ENCODE measurements at places on chromosomes 12 and 14. TPM values are rescaled to one million over a fixed set of nuclear protein-coding genes. Genes with fewer than 3 reads are reported as not detected.

The DPF3 gene
- 2.4 TPM for total RNA-seq

The TMEM63C gene
- 0.71 TPM for total RNA-seq

The ADAM20 gene
- 1.3 TPM for total RNA-seq

The TOMM20L gene
- not detected for total RNA-seq

The KRT2 gene
- total RNA-seq, result not detected

The CLEC9A gene
- not detected for total RNA-seq

The SSPN gene
- 24.6 TPM for total RNA-seq

The CCDC175 gene
- not detected for total RNA-seq

The ADSS1 gene
- total RNA-seq, result 5.3 TPM

The TSPAN11 gene
- 0.18 TPM for total RNA-seq

The GYS2 gene
- not detected for total RNA-seq

The CLEC6A gene
- total RNA-seq, result not detected

The PIWIL1 gene
- not detected for total RNA-seq

The DAZAP2 gene
- 53.8 TPM for total RNA-seq

The KRT3 gene
- not detected for total RNA-seq

The KRT85 gene
- total RNA-seq, result not detected

The PGAM5 gene
- 29.0 TPM for total RNA-seq

The RGS6 gene
- total RNA-seq, result not detected

The PRORP gene
- 12.7 TPM for total RNA-seq

The CLEC1A gene
- not detected for total RNA-seq

All from smooth muscle cell of bladder (primary cell).